ENCODE measurements at places on chromosomes 13 and 19.

DNA sequence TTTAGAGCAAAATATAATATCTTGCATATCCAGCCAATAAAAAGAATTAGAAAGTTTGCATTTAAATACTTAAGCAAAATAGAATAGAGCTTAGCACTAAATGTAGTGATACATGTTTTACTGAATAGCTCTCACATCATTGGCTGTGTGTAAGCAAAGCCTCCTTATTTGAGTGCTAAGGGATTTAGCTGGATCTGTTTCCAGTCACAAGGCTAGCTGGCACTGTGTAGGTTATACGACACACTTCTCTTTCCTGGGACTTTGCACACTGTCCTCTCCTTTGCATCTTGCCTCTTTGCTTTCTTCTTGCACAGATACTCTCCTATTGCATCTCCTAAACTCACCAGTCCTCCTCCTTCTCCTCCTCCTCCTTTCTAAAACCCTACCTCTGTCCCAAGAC, 423.8 kb downstream of the KLF5 start:
- no peak for DNase-seq

- no peak for DNase-seq
These were observed 6.2 kb downstream of the XAB2 start for GRCh38 chr19:7622933-7623685.

- DNase-seq: peak; percentile 96
These were observed at the start of gene ZNF841 for GRCh38 chr19:52095172-52096014. Gene ZNF841 (minus strand): TSS chr19:52095765. CDS start chr19:52084801, 10,964 bp downstream.

DNA sequence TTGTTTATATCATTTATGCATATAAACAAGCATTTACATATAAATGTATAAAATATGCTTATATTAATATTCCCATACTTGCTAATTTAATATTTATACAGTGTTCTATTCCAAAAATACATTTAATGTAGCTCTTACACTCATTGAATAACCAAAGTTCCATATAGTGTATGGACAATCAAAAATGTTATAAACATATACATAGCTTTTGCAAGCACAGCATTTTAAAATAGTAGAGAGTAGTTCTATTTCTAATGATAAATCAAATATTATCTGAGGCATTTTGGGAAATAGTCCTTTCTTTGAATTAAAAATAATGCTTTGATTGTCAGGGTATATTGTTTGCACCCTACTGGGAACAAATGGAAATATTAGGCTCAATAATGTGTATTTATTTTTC, 22.5 kb upstream of the COG6 start:
- no peak for DNase-seq

- DNase-seq: no peak
These were observed 11.4 kb upstream of the SCEL start for GRCh38 chr13:77523834-77524728.

DNA sequence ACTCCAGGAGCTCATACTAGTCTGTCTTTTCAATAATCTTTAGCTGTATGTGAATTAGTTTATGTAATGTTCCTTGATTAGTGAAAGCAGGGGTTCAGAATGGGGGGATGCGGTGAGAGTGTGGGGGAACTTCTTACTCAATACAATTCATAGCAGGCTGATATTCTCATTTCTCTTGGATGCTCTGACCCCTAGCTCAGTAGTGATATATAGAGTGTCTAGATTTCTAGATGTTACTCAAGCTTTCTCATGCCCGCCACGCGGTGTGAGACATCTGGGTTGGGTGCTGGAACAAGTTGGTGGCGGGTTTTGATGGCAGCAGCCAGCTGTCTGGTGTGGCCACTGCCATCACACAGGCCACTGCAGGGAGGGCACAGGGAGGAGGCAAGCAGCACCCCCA, 39.3 kb upstream of the FLT1 start:
- DNase-seq: no peak

DNA sequence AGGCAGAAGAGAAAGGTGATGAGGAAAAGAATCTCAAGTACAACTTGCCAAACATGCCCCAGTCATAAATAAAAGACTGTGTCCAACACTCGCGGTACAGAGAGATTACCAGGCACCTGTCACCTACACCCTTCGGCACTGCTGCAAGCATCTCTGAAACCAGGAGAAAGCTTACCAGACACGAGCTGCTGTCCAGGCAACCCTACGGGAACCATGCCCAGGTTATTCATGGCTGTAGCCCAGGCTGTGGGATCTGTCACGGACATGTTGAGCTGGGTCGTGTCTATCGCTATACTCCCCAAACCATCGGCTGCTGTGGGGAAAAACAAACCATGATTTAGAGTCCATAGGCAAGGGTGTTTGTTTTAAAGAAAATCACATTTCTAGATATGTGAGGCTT, 375.0 kb downstream of the ENOX1 start:
- DNase-seq: peak; percentile 68

GRCh38 chr13:24145240-24145639, 15.3 kb upstream of the SPATA13 start:
- DNase-seq: no peak

DNA sequence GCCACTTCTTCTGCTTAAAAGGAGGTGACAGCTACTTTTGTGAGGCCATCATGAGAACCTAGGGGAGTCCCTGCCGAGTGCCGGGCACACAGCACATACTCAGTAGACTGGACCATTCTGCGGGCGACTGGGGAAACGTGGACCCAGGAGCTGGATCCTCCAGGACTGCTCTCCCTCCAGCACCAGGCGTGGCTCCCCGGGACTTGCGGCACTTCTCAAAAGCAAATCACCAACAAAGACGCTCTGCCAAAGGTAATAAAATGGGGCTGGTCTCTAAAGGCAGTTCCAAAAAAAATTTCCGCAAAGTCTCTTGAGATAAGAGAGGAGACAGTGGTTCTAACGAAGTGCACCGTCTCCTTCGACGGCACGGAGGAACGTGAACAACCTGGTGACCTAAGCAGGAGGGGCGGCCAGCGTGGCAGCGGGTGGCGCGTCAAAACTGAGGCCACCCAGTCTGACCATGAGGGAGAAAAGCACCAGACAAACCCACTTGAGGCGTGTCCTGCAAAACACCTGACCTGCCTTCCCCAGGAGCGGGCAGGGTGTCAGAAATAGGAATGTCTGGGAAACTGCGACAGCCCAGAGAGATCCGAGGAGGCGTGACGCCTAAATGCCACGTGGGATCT, 1.4 kb upstream of the TMPRSS9 start:
- no peak for DNase-seq

- no peak for DNase-seq
These were observed 6.7 kb downstream of the ZNF565 start for GRCh38 chr19:36207605-36208252.

- DNase-seq: no peak
These were observed 116.7 kb upstream of the GJB6 start for GRCh38 chr13:20348645-20349408.

GRCh38 chr13:102333320-102334198, 68.3 kb downstream of the FGF14 start:
- no peak for DNase-seq

- DNase-seq: no peak
These were observed 2.6 kb upstream of the GSX1 start for GRCh38 chr13:27789495-27790303.

GRCh38 chr19:14033946-14034345, 2.4 kb downstream of the IL27RA start:
- DNase-seq: no peak

DNA sequence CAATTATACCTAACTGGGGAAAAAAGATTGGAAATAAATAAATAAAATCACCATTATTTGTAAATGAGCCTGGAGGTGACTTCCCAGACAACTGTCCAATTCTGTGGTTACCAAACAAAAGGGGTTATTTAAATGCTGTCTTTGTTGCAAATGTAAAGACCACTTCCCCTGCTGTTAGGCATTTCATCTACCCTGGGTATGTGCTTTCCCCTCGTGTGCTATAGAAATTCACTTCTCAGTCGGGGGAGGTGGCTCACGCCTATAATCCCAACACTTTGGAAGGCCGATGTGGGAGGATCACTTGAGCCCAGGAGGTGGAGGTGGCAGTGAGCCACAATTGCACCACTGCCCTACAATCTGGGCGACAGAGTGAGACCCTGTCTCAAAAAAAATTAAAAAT, 101.9 kb upstream of the AKAP11 start:
- DNase-seq: no peak

DNA sequence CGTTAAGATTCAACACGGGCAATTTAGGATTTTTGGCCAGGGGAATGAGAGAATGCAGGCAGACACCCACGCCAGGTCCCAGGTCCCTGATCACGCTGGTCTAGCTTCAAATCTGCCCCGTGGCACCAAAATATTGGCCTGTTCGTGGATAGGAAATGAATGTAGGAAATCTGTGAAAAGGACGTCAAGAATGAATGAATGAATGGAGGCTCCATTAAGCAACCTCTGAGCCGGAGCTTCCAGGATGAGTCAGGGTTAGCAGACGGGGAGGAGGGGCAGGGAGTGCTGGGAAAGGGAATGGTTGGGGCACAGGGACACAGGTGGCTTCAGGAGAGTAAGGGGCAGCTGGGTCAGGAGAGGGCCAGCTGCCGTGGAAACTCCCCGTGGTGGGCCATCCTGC, 4.2 kb downstream of the SULT2B1 start:
- no peak for DNase-seq

GRCh38 chr13:27792393-27793218, at the start of gene GSX1:
Gene GSX1 (plus strand): TSS chr13:27792483. CDS start chr13:27792691, 208 bp downstream.
- DNase-seq: peak; percentile 59

- DNase-seq: no peak
These were observed 90.9 kb upstream of the ZNF507 start for GRCh38 chr19:32254509-32254890.

GRCh38 chr19:3653865-3654513, 27.4 kb upstream of the CACTIN start:
- no peak for DNase-seq

GRCh38 chr13:99941086-99941485, 30.5 kb downstream of the ZIC5 start:
- DNase-seq: no peak

DNA sequence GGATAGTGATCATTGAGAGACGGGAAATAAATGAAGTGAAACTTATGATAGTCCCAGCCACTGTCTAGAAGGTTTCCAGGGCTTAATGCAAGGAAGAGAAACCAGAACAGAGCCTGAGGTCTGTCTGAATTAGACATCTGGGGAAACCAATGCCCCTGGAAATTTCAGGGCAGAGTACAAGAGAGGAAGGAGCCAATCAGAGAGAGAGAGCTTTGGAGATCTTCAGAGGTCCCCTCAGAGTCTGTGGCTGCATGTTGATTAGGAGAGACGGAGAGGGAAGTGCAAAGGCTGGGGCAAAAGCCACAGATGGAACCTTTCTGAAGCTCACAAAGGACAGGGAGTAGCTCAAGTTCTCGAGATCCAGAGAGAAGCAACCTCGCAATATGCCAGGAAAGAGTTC, 378.0 kb downstream of the DNAJC15 start:
- peak; percentile 17 for DNase-seq

GRCh38 chr13:101989798-101990350, 412.0 kb downstream of the FGF14 start:
- DNase-seq: no peak

GRCh38 chr13:38340624-38341023, 9.0 kb upstream of the UFM1 start:
- DNase-seq: no peak

- no peak for DNase-seq
These were observed 7.2 kb upstream of the TEX101 start for GRCh38 chr19:43407416-43408005.

- peak; percentile 72 for DNase-seq
These were observed 21.8 kb downstream of the ARRDC2 start for GRCh38 chr19:18029617-18030338.

- DNase-seq: peak; percentile 51
These were observed 80.2 kb downstream of the SHISA2 start for GRCh38 chr13:25971459-25972145.

DNA sequence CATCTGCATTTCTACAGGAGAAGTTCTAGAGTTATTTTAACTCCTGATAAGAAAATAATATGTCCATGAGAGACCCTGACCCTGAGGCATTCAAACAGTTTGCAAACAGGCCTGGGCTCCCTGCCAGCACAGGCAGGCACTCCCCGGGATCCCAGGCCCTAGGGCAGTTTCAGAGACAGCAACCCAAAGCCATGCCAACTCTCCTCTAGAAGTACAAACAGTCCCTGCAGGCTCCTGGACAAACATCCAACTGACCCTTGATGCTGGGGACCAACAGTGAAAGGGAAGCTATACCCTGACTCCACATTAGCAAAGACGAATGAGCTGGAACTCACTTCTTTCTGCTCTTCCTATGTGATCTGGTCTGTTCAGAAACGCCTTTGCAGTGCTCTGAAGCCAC, 44.8 kb downstream of the CCDC70 start:
- DNase-seq: no peak

DNA sequence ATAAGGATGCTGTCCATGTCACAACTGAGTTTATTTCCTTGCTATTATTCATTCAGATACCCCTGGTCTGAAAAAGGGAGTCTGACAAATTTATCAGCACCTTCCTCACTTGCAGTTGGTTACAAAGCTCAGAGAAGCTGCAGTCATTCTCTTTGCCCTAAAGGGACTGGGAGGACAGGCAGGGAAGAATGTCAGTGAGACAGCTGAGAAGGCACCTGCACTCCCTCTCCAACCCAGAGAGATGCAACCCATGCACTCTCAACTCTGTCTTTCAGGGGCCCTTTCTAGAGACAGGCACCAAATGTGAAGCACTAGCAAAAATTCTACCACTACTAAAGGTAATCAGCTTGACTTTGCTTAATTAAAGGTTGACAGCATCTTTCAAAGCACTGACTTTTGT, 83.3 kb downstream of the CRYL1 start:
- DNase-seq: no peak

GRCh38 chr19:54094426-54095000, 6.1 kb downstream of the OSCAR start:
- DNase-seq: no peak

DNA sequence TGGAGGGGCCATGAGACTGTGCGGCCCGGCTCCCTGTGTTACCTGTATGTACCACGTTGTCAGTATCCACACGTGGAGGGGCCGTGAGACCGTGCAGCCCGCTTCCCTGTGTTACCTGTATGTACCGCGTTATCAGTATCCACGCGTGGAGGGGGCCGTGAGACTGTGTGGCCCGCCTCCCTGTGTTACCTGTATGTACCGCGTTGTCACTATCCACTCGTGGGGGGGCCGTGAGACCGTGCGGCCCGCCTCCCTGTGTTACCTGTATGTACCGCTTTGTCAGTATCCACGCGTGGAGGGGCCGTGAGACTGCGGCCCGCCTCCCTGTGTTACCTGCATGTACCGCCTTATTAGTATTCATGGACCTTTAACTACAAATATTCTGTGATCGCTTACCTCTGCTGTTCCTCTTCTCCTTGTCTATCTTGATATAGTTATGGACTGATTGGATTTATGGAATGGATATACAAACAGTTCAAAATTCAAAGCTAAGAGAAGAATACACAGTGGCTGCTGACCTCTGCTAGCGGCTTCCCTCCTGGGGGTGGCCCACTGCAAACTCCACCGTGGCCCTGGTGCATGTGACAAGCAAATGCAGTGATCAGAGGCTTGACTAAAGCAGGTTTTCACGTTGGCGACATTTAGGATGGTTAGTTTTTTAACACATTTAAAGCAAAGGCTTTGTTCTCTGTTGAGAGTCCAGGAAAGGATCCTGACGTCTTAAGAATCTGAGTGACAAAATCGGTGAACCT, 38.7 kb downstream of the ATP11A start:
- no peak for DNase-seq
